Testis (tissue), 5 donors: ENCODE measurements at places on chromosomes 16 and 17.
A peak's percentile ranks its signal among the peaks of the same experiment; 100 is the strongest.

DNA sequence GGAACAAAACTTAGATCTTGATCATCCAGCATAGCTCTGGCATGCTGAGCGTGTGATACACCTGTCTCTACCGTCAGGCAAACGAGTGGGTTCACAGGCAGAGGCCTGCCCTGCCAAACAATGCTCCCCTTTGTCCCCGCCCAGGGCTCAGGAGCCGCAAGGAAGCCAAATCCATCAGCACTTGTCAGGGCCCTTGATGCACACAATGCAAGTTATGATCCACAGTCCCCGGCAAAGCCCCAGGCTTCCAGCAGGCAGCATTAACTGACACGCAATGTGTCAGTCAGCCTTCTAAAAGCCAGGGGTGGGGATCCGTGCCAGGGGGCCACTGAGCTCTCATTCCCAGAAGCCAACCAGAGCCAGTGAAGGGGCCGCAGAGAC lies 460.9 kb downstream of the SLC39A11 start:
- DNase-seq, result no peak

DNA sequence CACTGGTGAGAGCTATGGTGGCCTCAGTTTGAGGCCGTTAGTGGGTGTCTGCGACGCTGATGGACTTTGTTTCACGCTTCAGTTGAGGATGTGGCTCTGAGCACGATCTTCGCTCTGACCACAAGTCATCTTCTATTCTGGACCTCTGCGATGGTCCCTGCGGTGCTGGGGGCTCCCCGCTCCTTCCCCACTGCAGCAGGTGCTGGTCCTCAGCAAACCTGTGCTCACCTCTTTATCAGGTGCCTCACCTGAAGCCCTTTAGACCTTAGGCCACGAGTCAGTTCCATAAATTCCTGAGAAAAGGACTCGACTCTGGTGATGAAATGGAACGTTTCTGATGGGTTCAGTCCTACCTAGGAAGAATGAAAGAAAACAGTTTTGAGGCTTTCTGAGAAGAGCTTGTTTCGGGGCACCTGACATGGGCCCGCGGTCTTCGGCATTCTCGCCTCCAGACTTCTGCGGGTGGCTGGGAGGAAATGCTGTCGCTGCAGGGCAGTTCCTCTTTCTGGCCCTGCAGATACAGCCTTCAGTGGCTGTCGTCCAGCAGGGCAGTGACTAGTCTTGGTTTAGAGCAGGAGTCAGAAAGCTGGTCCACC lies 4.7 kb downstream of the KCTD5 start:
- no peak for DNase-seq

DNA sequence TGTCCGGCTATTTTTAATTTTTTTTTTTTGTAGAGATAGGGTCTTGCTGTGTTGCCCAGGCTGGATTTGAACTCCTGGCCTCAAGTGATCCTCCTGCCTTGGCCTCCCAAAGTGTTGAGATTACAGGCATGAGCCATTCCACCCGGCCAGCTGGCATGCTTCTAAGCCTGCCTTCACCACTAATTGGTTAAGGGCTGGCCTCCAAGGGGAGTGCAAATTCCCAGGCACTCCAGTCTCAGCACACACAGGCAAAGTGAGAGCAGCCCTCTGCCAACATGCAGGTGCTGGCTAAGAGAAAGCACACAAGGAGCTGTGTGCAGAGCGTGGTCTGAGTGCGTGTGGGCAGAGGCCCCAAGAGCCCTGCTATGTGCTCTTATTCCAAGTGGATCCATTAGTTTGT lies 149.8 kb upstream of the HS3ST2 start:
- no peak for DNase-seq

GRCh38 chr16:57689762-57690558 lies 4.6 kb upstream of the DRC7 start:
- no peak for DNase-seq

DNA sequence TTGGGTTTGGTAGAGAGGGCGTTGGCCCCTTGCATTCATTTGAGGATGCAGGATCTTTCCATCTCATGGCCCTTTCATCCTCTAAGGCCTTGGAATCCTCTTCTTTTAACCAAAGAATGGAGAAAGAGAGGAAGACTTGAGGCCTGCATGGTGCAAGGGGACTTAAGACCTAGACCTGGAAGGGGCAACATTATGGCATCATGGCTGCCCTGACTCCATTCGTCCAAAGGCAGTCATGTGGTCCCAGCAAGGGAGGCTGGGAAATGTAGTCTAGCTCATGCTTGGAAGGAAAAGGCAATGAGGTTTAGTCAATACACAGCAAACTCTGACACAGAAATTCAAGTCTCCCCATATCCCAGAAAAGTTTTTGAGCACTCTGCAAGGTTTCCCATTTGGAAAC lies 30.7 kb upstream of the CDRT4 start:
- peak; percentile 41 for DNase-seq

GRCh38 chr16:75810342-75810741 lies 84.1 kb upstream of the CPHXL start:
- no peak for DNase-seq

DNA sequence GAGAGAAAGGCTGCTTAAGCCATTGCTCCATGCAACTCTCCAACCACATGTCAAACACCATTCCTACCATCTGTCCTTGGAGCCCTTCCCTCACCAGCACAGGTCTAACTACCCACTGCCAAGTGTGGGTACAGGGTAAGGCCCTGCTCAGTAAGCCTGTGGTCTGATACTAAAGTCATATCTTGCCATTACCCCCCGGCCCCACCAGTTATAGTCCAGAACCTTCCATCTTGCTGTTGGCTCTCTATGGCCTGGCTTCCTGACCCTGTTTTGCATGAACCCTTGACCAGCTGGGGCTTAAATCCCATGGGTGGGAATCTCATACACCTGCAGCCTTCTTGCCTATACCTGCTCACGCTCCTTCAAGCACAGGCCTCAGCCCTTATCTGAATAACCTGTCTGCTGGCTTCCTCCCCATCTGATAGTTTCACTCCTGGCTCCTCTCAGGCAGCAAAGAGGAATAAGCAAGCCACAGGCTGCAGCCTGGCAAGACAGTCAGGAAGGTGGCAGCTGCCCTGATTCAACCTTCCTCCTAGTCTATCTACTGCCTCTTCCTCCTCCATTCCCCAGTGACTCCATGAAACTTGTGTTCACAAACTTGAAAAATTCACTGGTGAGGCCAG lies 64.1 kb downstream of the ZFHX3 start:
- DNase-seq, result no peak

DNA sequence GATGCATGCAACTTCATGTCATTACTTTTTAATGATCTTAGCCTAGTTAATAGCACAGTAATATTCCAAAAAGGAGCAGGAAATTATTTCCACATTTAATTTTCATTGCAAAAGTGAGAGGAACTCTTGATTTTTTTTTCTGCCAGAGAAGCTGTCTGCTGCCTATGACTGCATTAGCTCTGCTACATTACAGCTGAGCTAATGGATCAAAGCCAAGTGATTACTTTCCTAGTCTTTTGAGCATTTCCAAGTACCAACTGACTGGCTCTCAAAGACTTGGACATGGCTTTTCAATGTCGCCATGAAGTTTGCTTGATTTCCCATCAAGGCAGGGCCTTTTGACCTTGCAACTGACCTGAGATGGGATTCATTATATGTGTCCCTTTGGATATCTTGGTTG lies 356.6 kb upstream of the XYLT1 start:
- DNase-seq, result no peak

DNA sequence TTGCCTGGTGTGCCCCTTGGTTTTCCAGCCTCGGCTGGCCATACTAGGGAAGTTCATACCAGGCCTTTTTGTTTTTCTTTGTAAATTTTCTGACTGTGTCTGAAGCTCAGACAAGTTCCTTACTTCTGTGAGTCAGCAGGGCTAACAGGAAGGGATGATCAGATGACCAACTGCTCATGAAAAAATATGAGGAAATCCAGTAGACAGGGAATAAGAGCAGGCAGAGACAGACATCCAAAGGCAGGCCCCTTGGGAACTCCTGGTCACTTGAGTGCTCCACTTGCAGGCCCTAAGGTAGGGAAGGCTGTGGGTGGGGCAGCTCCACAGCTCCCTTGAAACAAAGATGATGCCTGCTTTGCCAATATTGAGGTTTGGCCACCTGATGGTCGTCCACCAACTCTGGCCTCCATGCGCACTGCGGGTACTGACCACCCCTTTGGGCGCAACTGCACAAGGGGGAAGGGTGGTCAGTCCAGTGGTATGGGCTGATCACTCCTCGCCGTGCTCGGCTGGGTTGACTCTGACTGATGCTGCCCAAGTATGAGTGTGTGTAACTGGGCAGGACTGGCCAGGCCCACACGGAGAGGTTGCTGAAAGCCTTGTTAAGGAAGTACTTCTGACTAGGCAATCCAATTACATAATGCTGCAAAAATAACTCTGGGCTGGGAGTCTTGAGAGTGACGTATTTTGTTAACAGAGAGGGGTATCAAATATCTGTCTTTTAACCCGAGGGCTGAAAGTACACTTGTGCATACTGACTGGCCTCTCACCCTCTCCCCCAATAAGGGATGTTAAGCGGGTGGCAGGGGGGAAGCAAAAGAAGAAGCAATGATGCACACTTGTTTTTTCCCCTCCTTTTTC lies 20.8 kb upstream of the ZFHX3 start:
- DNase-seq, result no peak

GRCh38 chr16:53090591-53091411 lies 36.0 kb downstream of the CHD9 start:
- DNase-seq, result peak; percentile 87

GRCh38 chr17:56136301-56136700 lies 17.0 kb upstream of the ANKFN1 start:
- DNase-seq, result no peak

DNA sequence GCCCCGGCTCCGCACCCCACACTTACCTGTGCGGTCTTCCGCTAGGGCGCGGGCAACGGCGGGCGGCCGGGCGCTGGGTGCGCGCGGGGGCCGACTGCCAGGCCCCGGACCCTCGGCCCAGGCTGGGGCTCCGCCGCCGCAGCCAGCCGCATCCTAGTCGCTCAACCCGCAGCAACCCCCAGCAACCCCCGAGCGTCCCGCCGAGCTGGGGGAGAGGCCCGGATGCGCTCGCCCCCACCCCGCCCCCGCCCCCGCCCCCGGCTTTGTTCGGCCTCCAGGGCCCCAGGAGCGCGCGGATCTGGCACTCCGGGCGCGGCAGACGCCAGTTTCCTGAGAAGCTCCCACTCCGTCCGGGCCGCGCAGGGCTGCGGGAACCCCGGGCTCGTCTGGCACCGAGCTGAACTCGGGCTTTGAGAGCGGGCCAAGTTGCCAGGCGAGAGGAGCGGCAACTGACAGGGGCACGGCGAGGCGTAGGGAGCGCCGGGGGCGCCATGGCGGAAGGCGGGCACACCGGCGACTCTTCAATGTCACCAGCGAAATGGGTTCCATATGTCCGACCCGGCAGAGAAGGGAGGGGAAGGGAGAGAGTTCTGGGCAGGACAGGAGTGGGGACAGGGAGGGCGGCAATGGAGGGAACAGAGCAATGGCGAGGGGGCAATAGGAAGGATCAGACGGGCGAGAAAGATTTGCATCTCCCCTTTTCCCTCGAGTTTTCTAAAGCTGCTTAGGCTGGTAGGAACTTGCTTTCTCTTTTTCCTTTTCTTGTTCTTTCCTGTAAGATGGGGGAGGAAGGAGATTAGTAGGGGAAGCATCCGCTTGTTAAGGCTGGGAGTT lies 13.7 kb downstream of the HOXB4 start:
- no peak for DNase-seq

GRCh38 chr17:80817321-80817845 lies 174.3 kb upstream of the CHMP6 start:
- DNase-seq, result no peak

DNA sequence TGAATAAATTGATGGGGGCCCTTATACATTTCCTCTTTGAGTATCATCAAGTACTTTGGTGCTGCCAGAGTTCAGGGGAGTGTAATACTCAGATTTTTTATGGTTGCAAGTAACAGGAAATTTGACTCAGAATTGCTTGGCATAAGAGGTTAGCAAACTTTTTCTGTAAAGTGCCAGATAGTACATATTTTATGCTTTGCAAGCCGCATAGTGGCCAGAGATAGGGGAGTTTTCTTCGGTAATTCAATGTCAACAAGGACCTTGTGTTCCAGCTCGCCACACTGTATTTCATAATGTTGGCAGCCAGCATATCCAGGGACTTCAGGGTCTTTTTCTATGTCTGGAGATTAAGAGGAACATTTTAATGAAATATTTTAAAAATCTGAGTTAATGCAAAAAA lies 51.0 kb upstream of the MARCHF10 start:
- peak; percentile 63 for DNase-seq

DNA sequence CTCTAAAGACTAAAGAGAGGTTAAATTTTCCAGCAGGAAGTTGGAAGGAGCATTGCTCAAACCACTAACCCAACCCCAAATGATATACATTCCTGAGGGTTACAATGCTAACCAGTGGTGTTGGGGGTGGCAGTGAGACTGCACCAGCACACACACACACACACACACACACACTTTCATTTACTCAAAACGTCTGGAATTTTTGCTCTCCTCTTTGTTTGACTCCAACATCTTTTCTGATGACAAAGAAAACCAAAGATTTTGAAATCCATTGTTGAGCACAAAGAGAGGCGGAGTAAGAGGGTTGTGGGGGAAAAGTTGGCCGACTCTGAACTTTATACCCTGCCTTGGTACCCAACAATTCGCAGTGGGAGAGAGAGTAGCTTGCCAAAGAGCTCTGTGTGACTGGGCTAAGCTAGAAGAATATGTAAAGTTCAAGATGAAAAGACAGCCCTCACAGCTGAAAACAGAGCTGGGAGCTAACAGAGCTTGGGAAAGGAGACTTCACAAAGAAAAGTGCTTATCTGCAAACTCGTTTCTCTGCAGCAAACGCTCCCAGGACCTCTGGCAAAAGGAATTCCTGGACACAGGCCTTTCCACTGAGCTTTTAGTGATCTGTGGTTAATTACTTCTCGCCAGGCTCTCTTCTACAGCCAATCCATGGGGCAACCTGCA lies 426.0 kb upstream of the CDH11 start:
- DNase-seq, result no peak

GRCh38 chr16:11990702-11991390 lies 14.3 kb downstream of the SNX29 start:
- no peak for DNase-seq

DNA sequence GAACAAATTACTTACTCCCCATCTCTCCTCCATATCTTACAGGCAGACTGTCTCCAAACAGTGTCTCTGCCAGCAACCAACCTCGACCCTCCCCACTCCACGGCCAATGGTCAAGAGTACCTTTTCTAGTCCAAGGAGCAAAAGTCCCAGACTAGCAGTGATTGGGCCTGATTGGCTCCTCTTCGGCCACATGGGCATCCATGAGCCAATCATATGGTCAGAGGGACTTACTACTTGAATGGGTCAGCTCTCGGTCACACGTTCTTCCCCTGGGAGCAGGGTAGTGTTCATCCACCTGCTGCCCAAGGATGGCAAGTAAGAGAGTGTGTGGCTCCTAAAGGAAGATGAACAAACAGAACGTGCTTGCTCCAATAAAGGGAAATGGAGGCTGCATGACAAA lies 84.6 kb downstream of the C16orf78 start:
- DNase-seq, result no peak

GRCh38 chr16:49464877-49465504 lies 91.4 kb downstream of the C16orf78 start:
- DNase-seq, result peak; percentile 23

DNA sequence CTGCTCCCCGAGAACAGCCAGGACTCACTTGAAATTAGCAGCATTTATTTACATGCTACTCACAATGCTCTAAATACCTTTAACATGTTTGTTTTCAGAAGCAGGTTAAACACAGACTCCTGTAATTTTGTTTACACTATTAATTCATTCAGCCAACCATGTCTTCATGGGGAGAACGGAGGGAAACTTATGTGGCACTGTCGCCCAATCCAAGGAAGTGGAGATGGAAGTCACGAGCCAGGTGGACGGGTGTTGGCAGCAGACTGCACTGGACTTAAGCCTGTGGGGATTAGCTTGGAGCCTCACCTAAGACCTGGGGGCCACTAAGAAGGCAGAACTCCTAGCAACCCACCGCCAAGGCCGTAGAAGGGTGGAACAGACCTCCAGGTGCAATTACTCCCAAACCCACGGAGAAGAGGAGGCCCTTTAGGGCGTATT lies 8.8 kb upstream of the GFAP start:
- DNase-seq, result no peak
